SK-N-SH treated with all-trans-retinoic acid at 6 μM for 48 hours (cell line): ENCODE measurements at places on chromosomes 2 and 18.

GRCh38 chr2:77046339-77046738, 475.8 kb downstream of the LRRTM4 start:
- ATAC-seq: no peak

GRCh38 chr18:75280427-75281280, 70.1 kb downstream of the TSHZ1 start:
- ATAC-seq: no peak

GRCh38 chr18:54192900-54193299, 31.6 kb downstream of the MBD2 start:
- no peak for ATAC-seq

DNA sequence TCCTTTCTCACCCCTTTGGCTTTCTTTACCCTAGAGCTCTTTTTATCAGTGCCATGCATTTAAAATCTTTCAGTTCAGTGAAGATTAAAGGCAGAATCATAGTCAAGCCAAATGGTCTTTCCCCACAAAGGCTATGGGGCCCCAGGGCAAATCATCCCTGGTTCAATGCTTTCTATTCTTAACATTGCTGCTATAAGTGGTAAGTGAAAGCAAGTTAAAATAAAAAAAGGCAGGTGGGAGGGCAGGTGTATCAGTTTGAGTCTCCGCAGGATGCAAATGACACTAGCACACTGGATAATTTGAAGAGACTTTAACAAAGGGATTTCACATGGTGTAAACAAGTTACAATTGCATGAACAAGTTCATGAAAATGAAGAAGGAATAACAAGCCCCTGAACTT, 757.4 kb downstream of the SATB2 start:
- ATAC-seq: no peak

DNA sequence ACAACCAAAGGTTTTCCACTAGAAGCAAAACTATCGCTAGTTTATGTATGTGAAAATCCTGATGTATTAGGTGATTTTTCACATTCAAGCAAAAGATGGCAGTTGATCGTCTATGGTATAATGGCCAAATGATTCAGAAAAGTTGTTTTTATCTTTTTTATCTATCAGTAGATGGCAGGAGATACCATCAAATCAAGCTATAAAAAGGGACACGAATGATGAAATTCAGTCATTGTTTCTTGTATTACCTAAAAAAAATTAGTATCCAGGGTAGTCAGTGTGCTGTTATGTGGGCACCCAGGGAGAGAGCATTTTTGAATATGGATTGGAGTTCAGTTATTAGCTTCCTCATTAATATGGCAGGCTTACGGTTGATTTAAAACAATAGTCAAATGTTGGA, 22.9 kb upstream of the CAVIN2 start:
- no peak for ATAC-seq

- peak; percentile 76 for ATAC-seq
Measured at GRCh38 chr2:188381614-188382013, 89.9 kb downstream of the GULP1 start.

DNA sequence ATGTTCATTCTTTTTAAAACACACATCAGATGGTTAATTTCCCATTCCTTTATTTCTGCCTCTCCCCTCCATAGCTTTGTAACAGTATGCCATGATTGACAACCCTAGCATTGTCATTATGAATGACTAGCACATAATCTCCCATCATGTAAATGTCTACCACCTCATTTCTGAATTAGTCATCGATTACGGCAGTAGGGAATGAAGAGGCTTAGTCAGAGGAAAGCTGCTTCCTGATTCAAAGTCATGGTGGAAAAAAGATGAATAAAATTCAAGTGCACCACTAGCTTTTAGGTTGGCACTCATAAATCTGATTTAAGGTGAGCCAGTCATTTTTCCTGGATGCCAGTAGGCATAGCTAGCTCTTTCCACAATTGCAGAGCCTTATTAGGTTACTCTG, 19.1 kb upstream of the ACMSD start:
- no peak for ATAC-seq

- ATAC-seq: peak; percentile 47; the same call in 2 of the 3 replicates
Measured at GRCh38 chr2:7692657-7693161, 775.5 kb downstream of the RNF144A start.

GRCh38 chr18:49628881-49629795, 67.3 kb downstream of the LIPG start:
- no peak for ATAC-seq

DNA sequence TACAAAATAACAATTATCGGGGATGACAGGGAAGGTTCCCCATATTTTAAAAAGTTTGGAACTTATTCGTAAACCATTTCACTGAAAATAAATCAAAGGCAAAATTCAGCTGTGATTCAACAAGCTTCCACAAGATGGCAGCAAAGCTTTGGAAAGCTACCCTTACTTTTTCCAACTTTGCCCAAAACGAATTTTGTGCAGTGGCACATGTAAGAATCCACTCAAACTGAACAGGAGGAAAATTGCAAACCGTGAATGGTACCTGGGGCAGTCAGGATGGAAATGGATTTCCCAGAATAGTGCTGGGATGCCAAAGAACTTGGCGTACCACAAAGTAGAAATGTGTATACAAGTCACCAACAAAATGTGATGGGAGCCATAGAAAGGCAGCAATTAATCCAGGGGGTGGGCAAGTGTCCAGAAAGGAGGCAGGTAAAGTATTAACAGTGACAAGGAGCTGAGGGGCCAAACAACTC, 10.7 kb downstream of the RPL31 start:
- no peak for ATAC-seq

- no peak for ATAC-seq
Measured at GRCh38 chr2:122739732-122740593, 984.5 kb downstream of the TSN start.

DNA sequence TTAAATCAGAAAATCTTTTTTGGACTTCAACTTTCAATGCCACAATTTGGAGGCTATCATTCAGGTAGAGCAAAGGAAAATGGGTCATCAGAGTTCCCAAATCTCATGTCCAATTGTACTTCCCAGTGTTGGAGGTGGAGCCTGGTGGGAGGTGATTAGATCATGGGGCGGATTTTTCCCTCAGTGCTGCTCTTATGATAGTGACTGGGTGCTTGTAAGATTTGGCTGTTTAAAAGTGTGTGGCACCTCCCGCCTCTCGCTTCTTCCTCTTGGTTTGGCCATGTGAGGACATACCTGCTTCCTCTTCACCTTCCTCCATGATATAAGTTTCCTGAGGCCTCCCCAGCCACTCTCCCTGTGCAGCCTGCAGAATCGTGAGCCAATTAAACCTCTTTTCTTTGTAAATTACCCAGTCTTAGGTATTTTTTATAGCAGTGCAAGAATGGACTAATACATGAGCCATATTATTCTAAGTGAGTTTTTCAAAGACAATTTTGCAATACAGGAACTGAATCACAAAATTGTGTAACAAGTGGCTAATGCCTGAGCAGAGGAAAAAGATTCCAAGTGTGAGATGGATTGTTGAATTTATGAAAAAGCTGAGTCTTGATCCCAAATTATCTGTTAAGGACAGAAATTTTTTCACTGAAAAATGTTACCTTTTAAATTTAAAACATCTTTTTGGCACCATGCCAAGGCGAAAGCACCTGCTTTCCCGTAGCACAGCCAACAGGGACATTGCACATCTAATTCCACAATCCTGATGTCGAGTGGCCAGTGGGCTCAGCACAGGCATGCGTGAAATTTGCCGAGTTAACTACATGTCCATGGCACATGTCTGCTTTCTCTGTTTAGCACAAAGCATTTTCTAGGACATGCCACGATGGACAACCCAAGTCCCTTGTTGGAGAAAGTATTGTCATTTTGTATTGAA, 150.9 kb downstream of the COL6A3 start:
- ATAC-seq: no peak

GRCh38 chr2:195601361-195601760, 55.7 kb upstream of the SLC39A10 start:
- ATAC-seq: peak; percentile 39; the same call in 1 of the 3 replicates

GRCh38 chr18:11733031-11733430, 44.0 kb downstream of the GNAL start:
- peak; percentile 98 for ATAC-seq

DNA sequence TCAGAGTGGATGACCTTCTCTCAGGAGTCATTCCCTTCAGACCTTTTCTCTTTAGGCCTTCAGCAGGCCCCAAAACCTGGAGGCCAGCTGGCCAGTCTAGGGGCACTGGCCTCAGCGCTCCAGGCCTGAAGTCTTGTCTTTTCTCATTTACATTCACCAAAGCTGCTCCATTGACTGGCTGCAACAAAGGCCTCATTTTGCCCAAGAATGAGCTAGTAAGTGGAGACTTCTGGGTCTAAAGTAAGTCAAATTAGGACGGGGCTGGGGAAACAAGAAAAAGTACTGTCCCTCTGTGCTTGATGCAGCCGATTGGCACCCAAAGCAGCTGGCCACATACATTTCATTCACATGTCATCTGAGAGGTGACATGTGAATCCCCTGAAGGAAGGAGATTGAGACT, 83.8 kb upstream of the RIOK3 start:
- ATAC-seq: no peak

GRCh38 chr2:45813003-45813941, 161.8 kb downstream of the PRKCE start:
- ATAC-seq: peak; percentile 68

DNA sequence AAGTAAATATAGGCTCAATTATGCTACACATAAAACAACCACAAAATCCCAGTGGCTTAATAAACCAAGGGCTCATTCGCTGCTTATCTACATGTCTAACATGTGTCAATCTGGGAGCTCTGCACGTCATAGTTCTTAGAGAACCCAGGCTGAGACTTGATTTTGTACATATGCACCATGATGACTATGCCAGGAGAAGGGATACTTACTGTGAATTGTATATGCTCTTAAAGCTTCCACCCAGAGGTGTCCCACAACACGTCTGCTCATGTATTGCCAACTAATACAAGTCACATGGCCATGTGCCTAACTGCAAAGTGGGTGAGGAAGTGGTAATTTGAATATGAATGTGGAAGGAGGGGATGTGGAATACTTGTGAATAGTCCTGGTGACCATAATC, 262.1 kb downstream of the CPS1 start:
- no peak for ATAC-seq

GRCh38 chr2:105418522-105418921, 19.7 kb upstream of the FHL2 start:
- ATAC-seq: no peak

GRCh38 chr2:174682578-174683391, 81.5 kb downstream of the CHRNA1 start:
- peak; percentile 63 for ATAC-seq

- no peak for ATAC-seq
Measured at GRCh38 chr2:133054297-133054696, 384.3 kb upstream of the LYPD1 start.

- no peak for ATAC-seq
Measured at GRCh38 chr18:59536166-59536565, 161.1 kb downstream of the CCBE1 start.

GRCh38 chr2:98464772-98465310, 20.2 kb downstream of the INPP4A start:
- peak; percentile 17; the same call in 1 of the 3 replicates for ATAC-seq

DNA sequence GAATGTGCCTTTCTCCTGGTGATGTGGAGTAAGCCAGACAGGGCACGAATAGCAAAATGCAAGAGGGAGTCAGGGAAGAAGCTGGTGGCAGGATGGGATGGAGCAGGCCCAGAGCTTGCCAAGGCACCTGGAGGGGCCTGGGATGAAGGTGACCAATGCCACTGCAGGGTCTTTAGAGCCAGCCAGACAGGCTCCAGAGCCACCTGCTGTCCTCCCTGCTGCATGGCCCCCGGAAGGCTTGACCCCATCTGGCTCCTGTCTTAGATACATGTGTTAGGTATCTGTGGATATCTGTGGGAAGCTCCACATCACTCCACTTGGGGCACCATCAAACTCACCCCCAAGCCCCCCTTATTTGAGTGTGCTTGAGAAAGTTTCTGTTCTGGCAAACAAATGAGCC, 99.9 kb upstream of the ATL2 start:
- ATAC-seq: no peak

DNA sequence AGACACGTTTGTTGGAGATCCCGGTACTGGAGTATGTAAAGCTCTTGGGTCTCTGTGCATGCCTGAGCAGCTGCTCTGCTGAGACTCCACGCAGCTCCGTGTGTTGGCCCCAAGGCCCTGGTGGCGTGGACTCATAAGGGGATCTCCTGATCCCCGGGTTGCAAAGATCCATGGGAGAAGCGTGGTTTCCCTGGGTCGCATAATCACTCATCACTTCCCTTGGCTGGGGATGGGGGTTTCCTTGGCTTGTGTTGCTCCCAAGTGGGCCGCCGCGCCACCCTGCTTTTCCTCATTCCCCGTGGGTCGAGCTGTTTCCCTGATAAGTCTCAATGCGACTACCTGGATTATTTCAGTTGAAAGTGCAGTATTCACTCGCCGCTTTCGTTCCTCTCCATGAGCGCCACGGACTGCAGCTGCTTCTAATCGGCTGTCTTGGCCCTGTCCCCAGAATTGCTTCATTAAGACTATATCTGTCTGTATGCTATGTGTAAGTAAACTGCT, 76.0 kb downstream of the EPC2 start:
- peak; percentile 92 for ATAC-seq

DNA sequence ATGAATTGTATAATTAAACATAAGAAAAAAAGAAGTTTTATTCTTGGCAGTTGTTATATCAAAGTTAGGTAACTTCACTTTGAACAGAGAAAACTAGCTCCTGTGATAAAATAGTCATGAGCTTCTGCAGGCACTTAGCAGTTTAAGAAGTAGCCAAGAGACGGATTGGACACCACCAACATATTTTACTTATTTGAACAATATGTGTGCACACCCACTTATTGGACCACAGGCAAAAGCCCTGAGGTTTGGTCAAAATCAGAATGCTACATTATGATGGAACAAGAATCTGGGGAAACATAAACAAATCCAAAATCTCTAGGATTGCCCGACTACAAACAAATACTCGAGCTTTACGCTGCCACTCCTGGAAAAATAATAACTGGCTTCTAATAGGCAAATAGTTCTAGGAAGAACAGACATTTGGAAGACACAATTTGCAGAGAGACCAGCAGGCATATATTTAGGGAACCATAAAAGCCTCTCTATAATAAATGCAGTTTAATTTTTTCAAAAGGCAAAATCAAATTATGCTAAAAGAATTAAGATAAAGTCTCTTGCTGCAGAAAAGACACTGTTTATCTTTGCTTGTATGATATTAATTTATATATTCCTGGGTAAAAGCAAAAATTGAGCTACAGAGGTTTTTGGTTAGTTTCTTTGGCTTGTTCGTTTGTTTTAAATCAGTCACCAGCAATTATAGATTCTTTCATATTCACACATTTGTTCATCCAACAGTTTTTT, 117.9 kb downstream of the CDC42EP3 start:
- ATAC-seq: peak; percentile 51

- ATAC-seq: no peak
Measured at GRCh38 chr2:168135121-168135520, 112.3 kb downstream of the STK39 start.

DNA sequence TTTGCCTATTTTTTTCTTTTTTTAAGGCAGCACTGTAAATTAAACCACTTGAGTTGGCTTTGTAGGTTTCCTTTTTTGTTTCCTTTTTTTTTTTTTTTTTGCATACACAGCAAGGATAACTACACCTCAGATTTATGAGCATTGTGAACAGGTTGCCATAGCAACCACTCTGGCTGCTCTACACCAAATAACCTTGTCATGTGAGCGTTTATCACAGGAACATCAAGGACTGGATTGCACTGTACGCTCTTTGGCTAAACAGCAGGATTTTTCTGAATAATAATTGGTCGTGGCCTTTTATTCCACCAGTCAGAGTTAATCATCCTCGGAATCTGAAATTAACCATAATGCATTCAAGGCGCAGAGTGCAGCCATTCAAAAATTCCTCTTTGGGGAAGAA, 199.1 kb upstream of the SLC14A2 start:
- peak; percentile 99 for ATAC-seq

GRCh38 chr2:133518700-133519344, 49.4 kb downstream of the NCKAP5 start:
- ATAC-seq: no peak

GRCh38 chr2:26243470-26244308, 743 bp downstream of the HADHA start:
- ATAC-seq: peak; percentile 21
